ENCODE measurements at places on chromosomes 4 and X. TPM values are rescaled to one million over a fixed set of nuclear protein-coding genes. Genes with fewer than 3 reads are reported as not detected.

- no peak for ATAC-seq
These were observed 208.1 kb upstream of the ADGRL3 start for GRCh38 chr4:60992037-60992436.

DNA sequence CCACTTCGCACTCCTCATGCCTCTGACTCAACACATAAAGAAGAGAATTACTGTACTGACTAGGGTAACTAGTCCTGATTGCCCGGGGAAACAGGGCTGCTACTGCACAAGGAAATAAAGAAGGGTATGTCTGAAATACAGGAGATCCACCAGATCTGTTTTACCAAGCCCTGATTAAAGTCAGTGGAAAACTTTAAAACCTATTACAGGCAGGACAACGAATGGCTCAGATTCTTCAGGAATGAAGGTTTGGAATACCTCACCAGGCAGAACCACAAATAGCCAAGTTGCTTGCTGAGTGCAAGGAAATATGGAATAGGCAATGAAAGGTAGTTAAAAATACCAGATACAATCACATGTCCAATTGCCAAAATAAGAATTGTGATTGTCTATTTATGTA lies 17.3 kb downstream of the LAMTOR3 start:
- no peak for ATAC-seq

GRCh38 chr4:124203613-124204238 lies 508.8 kb downstream of the ANKRD50 start:
- ATAC-seq: no peak

GRCh38 chrX:46838974-46839480 lies 2.2 kb downstream of the RP2 start:
- ATAC-seq: no peak

GRCh38 chr4:40651280-40651679 lies 21.6 kb upstream of the RBM47 start:
- no peak for ATAC-seq

DNA sequence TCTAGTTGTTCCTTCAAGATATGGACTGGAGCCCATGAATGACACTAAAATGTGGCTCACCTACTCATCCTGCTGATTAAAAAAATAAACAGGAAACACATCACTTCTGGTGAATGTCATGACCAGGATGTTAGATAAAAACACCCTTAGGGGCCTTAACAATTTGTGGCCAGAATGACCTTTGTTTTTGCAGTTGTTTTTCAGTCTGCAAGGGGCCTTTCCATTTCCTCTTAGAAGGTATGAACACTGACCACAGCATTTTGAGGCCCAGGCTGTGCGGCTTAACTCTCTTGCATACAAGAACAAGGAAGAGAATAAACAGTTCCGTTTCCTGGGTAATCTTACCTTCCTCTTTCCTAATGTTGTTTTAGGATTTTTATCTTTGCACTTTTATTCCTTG lies 113.2 kb downstream of the IL1RAPL2 start:
- no peak for ATAC-seq

- ATAC-seq: no peak
These were observed 13.5 kb upstream of the NKX1-1 start for GRCh38 chr4:1419708-1420107.

DNA sequence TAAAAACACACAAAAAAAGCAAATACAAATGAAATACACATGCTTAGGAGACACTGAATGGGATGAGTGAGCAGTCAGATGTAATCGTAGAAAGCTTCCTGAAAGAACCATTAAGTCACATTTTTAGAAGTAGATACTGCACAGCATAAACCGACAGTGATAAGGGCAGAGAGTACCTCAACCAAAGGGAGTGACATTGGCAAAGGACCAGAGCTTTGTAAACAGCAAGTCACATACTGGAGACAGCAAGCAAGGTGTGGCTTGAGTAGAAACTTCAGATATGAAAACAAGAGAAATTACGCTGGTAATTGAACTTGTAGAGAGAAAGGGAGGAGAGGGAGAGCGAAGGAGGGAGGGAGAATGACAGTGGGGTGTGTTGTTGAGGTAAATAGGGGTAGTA lies 92.0 kb downstream of the CHRDL1 start:
- no peak for ATAC-seq

GRCh38 chr4:71446479-71447081 lies 107.8 kb downstream of the SLC4A4 start:
- ATAC-seq: no peak

GRCh38 chrX:150849996-150850720 lies 48.3 kb downstream of the CD99L2 start:
- no peak for ATAC-seq

GRCh38 chrX:140661643-140662042 lies 47.9 kb upstream of the LINC00632 start:
- ATAC-seq: no peak

DNA sequence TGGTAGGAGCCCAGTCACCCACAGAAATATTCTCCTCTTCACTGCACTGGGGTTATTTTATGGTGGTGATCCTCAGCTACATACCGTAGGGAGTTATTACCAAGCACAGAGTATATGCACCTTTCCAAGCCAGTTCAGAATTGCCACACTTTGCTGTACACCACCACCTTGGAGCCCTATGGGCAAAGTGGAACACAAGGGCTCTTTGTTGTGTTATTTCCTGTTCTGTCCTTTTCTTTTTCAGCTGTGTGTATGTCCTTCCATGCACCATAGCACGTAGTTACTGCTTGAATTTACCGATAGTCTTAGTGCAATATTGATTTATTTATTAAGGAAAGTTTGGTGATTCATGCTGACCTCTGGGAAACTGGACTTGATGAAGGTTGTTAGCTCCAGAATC lies 8.3 kb downstream of the RNF128 start:
- ATAC-seq: no peak

DNA sequence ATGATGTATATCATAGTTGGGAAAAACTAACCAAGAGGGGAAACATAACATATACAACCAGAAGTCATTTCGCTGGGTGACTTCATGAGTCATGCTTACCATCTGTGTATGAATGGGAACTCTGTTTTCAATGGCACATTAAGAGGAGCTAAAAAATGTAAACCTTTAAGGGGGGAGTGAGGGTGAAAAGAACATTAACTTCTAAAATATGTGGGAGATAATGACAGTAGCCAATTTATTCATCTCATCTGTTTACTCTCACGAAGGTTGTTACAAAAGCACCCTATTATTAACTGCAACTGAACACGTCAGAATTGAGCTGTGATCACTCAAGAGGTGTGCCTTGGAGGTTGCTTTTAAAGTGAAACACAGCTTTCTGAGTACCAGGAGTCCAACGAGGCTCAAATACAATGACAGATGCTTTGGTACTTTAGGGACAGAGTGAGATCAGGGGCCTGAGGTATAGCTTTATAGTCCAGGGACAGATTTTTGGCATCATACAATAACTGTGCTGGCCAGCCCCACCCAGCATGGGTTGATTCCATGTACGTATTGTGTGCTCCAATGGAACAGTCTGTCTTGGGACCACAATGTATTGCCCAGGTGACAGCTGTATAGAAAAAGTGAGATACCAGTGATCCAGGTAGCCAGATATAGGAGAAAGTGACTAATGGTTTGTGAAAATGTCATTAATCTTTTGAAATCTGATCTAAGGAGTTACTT lies 107.3 kb downstream of the AMMECR1 start:
- peak; percentile 32 for ATAC-seq

- ATAC-seq: peak; percentile 67
These were observed 1.3 kb upstream of the FHIP1A start for GRCh38 chr4:151407466-151408379.

DNA sequence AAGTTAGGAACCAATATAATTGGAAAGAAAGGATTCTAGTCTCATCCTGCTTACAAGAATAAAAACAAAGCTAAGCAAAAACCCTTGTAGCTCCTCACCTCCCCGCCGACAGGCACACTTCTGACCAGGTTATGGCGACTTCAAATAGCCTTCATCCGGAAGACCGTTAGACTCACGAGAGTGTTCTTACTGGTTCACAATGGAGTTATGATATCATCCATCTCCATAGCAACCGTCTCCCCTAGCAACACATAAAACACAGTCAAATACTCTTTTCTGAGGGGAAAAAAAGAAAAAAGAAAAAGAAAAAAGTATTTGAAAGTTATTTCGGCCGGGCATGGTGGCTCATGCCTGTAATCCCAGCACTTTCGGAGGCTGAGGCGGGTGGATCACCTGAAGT lies at the start of gene IL13RA2:
IL13RA2 (minus strand) TSS at position 162 of the 400 bp plus-strand sequence. CDS start 347 bp downstream, outside the sequence.
- ATAC-seq: no peak

DNA sequence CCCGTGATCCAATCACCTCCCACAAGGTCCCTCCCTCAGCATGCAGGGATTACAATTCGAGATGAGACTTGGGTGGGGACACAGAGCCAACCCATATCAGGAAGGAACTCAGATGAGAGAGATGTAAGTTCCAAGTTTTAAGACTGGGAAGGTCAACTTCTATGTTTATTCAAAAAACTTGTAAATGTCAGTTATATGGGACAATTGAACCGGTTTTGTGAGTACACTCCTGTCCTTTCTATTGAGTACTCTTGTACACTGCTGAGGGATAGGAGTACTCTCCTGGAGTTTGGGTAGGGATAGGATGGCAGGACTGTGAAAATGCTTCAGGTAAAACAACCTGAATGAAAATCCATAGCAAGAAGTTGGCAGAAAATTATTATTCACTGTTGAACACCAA lies 239.1 kb downstream of the ZNF674 start:
- no peak for ATAC-seq

DNA sequence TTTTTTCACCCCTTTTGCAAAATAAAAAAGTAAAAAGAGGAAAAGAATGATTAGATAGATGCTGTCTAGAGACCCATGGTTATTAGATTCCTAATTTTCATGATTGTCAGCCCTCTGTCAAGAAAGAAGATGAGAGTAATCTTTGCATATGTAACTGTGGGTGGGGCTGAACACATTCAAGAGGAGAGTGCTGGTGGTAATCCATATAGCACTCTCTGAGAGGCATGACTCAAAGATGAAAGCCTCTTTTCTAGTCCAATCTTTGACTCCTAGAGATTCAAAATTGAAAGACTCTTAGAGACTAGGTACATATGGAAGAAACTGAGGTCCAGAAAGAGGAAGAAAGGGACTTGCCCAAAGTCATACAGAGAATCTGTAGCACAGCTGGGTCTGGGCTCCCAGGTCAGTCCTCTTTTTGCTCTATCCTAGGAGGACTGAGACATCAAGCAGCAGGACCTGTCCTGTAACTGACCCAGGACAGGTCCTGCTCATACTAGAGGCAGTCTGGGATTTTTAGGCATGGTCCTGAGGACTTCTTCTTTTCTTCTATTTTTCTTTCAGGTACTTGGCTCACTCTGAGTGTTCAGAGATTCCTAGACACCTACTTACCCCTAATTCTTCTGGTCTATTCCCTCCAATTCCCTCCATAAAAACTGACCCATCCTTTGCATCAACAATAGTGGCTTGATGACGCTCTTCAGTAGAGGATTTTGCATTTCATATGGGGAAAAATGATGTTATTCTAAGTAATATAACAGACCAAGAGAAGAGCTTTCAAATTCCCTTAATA lies 23.8 kb downstream of the VSIG4 start:
- peak; percentile 79 for ATAC-seq

DNA sequence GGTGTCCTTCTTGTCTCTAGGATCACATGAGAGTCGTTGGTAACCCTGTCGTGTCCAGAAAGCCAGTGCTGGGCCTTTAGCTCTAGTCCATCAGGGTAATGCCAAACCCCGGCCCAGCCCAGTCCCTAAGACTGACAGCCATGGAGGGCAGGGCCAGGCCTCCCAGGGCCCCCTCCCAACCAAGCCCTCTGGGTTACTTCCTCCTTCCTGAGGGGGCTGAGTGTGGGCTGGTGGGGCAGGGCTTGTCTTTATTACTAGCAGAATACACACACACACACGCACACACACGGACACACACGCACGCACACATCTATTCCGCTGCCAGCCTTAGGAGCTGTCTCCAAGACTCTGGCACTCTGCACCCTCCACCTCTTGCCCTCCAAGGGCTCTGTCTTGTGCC lies 35.6 kb upstream of the CDKN2AIP start:
- ATAC-seq: no peak

GRCh38 chrX:68273887-68274286 lies 159.4 kb downstream of the OPHN1 start:
- ATAC-seq: no peak

GRCh38 chr4:808860-809570 lies 16.9 kb downstream of the CPLX1 start:
- ATAC-seq: no peak

DNA sequence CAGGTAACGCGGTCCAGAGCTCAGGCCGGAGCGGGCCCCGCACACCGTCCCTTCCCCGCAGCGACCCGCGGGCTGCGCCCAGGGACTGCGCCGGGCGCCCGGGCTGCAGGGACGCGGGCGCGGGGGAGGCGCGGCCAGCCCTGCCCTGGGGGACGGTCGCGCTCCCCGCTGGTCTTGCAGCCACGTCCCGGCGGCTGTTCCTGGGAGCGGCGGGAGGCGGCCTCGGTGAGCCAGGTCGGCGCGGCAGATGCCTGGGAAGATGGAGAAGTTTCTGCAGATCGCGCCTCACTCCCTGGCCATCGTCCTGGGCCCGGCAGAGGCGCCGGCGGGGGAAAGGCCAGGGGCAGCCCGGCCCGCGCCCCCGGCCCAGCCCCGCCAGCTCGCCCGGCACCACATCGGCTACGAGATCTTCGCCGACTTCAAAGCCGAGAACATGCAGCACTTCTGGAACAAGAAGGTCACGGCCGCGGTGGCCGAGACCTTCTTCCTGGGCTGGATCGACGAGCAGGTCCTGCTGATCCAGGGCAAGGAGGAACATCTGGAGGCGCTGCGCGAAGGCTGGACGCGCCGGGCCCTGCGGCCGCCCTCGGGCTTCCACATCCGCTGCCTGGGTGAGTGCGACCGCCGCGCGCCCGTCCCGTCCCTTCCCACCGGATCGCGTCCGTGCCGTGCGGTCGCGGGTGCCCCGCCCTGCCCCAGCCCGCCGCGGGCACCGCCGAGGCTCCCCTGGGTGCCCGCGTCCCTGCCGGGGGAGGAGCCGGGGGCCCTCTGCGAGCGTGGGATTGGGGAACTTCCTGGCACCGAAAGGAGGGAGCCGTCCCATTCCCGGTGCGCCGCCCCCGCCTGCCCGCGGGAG lies 107.4 kb upstream of the STOX2 start:
- peak; percentile 19 for ATAC-seq

The TLR6 gene
- total RNA-seq: 2.7 TPM

The LNX1 gene
- total RNA-seq: not detected

The FGF2 gene
- total RNA-seq: 0.11 TPM

The SRPK3 gene
- total RNA-seq: not detected

The CYSLTR1 gene
- 0.71 TPM for total RNA-seq

The SOD3 gene
- not detected for total RNA-seq

The HSD17B13 gene
- 0.11 TPM for total RNA-seq

The KLHL4 gene
- total RNA-seq: not detected

The PGK1 gene
- 1,373 TPM for total RNA-seq

The SSX3 gene
- not detected for total RNA-seq

The C4orf51 gene
- not detected for total RNA-seq
